Mesenchymal stem cell (in vitro differentiated cells and primary cell): ENCODE measurements at places on chromosomes 13 and 19.

DNA sequence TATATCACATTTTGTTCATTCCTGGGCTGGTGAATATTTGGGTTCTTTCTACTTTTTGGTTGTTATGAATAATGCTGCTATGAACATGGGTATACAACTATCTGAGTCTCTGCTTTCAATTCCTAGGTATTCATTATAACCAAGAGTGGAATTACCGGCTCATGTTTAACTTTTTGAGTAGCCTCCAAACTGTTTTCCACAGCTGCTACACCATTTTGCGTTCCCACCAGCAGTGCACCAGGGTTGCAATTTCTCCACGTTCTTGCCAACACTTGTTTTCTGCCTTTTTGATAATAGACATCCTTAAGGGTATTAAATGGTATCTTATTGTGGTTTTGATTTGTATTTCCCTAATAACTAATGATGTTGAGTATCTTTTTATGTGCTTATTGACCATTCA lies 16.8 kb downstream of the CDK8 start:
- no peak for DNase-seq

DNA sequence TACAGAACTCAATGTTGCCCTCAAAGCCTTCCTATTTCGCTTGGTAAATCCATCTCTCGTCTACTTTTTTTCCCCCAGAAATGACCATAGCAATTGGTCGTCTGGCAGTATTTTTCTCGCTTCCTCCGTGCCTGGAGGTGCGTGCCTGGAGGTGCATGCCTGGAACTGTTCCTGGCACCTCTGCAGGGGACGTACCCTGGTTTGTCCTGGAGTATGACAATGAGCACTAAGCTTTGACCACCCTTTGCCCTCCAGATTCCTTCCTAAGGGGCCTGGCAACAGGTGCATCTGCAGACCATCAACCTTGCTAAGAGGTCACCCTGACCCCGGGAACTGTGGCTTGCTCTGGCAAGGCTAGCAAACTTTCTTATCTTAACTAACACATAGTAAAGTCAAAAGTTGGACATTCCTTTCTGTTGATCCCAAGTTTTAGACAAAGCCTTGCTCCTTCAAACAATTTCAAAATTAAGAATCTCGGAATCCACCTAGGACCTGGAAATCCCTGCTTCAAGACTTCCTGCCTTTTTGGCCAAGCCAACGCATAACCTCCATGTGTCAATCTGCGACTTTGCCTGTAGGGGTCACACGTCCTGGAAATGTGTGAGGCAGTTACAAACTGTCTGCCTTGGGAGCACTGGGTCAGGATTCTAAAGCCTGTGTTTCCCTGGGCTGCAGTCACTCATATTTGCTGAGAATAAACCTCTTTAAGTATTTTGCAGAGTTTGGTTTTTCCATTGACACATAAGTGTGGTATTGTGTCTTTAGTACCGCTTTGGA lies 28.8 kb upstream of the TUBGCP3 start:
- peak; percentile 60 for DNase-seq

GRCh38 chr19:2867025-2867991 lies at the start of gene ZNF556:
TSS of gene ZNF556 (plus strand) at chr19:2867335. CDS start at chr19:2867422, 87 bp downstream.
- DNase-seq = no peak

DNA sequence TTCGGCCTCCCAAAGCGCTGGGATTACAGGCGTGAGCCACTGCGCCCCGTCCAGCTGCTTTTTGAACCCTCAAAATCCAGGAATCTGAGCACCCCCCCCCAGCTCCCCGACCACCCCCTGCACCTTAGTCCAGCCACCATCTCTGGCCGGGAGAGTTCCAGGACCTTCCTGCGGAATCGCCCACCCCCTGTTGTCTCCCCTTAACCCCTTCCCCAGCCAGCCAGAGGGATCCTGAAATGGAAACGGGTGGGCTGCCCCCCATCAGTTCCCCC lies 772 bp upstream of the MBD3 start:
- no peak for DNase-seq

DNA sequence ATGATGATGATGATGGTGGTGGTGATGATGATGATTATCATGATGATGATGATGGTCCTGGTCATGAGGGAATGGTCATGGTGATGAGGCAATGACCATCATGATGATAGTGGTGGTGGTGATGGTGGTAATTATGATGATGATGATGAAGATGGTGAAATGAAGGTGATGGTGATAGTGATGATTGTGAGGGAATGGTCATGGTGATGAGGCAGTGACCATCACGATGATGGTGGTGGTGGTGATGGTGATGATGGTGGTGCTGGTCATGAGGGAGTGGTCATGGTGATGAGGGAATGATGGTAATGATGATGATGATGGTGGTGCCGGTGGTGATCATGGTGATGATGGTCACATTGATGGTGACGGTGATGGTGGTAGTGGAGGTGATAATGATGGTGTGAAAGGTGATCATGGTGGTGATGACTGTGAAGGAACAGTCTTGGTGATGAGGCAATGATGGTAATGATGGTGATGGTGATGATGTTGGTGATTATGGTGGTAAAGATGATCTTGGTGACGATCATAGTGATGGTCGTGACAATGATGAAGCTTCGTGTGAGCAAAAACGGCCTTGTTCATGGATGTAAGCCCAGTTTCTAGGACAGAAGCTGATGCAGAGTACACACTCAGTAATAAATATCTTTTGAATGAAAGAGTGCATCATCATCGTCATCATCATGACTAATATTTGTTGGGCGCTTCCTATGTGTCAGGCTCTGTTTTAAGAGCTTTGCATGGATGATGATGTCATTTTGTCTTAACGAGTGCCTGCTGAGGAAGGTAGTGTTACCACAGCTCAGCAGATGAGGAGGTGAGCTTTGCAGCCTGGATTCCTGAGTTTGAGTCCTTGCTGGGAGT lies 17.3 kb downstream of the SBK2 start:
- DNase-seq = peak; percentile 73

GRCh38 chr13:21641629-21642028 lies 29.2 kb upstream of the FGF9 start:
- DNase-seq = no peak
